Ascending aorta (tissue), 2 donors: ENCODE measurements at places on chromosomes 2 and 18.

- no peak overlapping the region for H3K4me3 ChIP-seq
- no peak overlapping the region for H3K27ac ChIP-seq
- no peaks in the 10 kb centered on the region for H3K36me3 ChIP-seq
- H3K27me3 ChIP-seq = no peaks in the 10 kb centered on the region
Observed at GRCh38 chr2:160584972-160585494, 91.4 kb upstream of the RBMS1 start.

DNA sequence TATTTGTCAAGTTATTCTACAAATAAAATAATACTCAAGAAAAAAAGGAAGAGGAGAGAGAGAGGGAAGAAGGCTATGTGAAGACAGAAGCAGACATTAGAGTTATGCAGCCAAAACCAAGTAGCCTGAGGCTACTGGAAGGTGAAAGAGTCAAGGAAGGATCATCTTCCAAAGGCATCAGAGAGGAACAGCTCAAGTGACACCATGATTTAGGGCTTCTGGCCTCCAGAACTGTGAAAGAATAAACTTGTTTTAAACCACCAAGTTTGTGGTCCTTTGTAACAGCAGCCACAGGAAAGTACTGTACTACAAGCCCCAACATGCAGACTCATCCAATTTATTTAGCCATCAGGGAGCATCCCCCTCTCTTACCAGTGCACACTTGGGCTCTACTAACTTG, 788.5 kb upstream of the LRRTM1 start:
- H3K27me3 ChIP-seq = no peaks in the 10 kb centered on the region
- DNase-seq = no peak
- H3K27ac ChIP-seq = no peak overlapping the region
- no peaks in the 10 kb centered on the region for H3K4me1 ChIP-seq

GRCh38 chr18:1015777-1016176, 111.1 kb downstream of the ADCYAP1 start:
- H3K4me1 ChIP-seq = peaks cover 43% of the 10 kb centered on the region
- no peak for DNase-seq
- no peaks in the 10 kb centered on the region for H3K27me3 ChIP-seq
- no peak overlapping the region for H3K4me3 ChIP-seq

- no peak overlapping the region for H3K27ac ChIP-seq
- no peaks in the 10 kb centered on the region for H3K27me3 ChIP-seq
- H3K4me1 ChIP-seq = no peaks in the 10 kb centered on the region
Observed at GRCh38 chr18:78913830-78914231, 65.8 kb upstream of the SALL3 start.

DNA sequence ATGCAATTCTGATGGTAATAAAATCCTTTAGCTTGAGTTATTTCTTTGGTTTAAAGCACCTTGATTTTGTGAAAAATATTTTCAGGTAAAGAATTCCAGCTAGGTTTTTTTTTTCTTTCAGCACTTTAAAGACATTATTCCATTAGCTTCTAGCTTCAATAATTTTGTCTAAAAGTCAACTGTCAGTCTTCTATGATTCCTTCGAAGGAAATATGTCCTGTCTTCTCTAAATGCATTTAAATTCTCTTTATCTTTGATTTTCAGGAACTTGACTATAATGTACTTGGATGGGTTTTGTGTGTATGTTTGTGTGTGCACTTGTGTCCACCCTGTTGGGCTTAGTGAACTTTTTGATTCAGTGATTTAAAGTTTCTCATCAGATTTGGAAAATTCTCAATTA, 4.7 kb downstream of the LONRF2 start:
- H3K27ac ChIP-seq = no peak overlapping the region
- DNase-seq = no peak
- no peaks in the 10 kb centered on the region for H3K27me3 ChIP-seq
- H3K4me1 ChIP-seq = peaks cover 4% of the 10 kb centered on the region

- no peak overlapping the region for H3K4me3 ChIP-seq
- DNase-seq = no peak
- H3K27me3 ChIP-seq = no peaks in the 10 kb centered on the region
- no peaks in the 10 kb centered on the region for H3K36me3 ChIP-seq
- no peaks in the 10 kb centered on the region for H3K4me1 ChIP-seq
Observed at GRCh38 chr2:17915099-17915498, 36.6 kb downstream of the KCNS3 start.

GRCh38 chr18:72623444-72623843, 79.3 kb upstream of the CBLN2 start:
- no peak overlapping the region for H3K4me3 ChIP-seq
- H3K4me1 ChIP-seq = no peaks in the 10 kb centered on the region
- H3K36me3 ChIP-seq = no peaks in the 10 kb centered on the region
- no peak overlapping the region for H3K27ac ChIP-seq

DNA sequence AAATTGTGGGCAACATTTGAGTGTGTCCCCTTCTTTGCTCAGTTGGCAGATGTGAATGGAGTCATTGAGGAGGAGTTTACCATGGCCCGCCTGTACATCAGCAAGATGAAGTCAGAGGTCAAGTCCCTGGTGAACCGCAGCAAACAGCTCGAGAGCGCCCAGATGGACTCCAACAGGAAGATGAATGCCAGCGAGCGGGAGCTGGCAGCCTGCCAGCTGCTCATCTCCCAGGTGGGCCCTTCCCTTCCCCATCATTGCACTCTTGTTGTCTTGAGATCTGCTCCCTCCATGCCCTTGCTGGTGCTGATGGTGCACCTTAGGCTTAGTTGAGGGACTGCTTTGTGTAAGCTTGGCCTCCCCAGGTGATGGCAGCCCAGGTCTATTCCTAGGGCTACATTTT, 47.5 kb upstream of the LYPD6B start:
- H3K4me3 ChIP-seq = no peak overlapping the region
- no peaks in the 10 kb centered on the region for H3K36me3 ChIP-seq
- no peak overlapping the region for H3K27ac ChIP-seq
- DNase-seq = no peak
- no peaks in the 10 kb centered on the region for H3K27me3 ChIP-seq

DNA sequence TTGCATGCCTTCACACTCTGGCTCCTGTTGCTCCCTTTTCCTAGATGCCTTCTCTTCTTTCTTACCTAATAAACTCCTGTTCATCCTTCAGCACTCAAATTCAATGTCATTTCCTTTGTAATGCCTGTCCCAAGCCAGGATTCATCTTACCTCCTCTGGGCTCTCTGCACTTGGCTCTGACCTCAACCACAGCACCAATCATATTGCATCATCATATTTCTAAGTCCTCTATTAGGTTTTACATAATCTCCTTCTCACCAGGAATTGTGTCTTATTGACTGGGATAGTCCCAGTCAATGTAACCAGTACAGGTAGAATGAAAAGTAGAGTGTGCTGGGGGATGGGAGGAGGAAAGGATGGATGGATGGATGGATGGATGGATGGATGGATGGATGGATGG, 187.1 kb downstream of the NRP2 start:
- no peaks in the 10 kb centered on the region for H3K4me1 ChIP-seq
- DNase-seq = no peak
- no peak overlapping the region for H3K4me3 ChIP-seq
- H3K36me3 ChIP-seq = no peaks in the 10 kb centered on the region
- H3K27me3 ChIP-seq = no peaks in the 10 kb centered on the region
- H3K27ac ChIP-seq = no peak overlapping the region

DNA sequence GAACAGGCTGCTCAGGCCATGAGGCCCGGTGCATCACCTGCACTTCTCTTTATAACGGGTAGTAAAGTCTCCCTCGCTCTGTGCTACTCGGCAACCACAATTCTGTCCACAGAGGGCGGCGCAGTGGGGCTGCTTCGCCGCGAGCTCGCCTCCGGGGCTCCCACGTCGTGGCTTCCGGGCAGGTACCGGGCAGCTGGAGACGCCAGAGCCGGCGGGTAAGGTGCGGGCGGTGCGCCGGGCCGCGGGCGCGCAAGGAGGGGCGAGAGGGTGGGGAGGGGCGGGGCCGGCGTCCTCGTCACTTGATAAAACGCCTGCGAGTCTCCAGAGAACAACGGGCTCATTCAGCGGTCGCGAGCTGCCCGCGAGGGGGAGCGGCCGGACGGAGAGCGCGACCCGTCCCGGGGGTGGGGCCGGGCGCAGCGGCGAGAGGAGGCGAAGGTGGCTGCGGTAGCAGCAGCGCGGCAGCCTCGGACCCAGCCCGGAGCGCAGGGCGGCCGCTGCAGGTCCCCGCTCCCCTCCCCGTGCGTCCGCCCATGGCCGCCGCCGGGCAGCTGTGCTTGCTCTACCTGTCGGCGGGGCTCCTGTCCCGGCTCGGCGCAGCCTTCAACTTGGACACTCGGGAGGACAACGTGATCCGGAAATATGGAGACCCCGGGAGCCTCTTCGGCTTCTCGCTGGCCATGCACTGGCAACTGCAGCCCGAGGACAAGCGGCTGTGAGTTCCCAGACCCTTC, at the start of gene ITGA6:
TSS of gene ITGA6 (plus strand) at position 331 of the 734 bp plus-strand sequence.
- no peak for DNase-seq
- H3K4me1 ChIP-seq = peaks cover 7% of the 10 kb centered on the region
- H3K27me3 ChIP-seq = no peaks in the 10 kb centered on the region
- H3K4me3 ChIP-seq = peak within 1 kb of the TSS; percentile 85
- peak within 1 kb of the TSS; percentile 32 for H3K27ac ChIP-seq

GRCh38 chr18:23453680-23454058, 582 bp downstream of the RIOK3 start:
- H3K4me3 ChIP-seq = peak overlapping the region; percentile 89
- no peak for DNase-seq
- no peaks in the 10 kb centered on the region for H3K36me3 ChIP-seq
- H3K27ac ChIP-seq = peak overlapping the region; percentile 92
- peaks cover 6% of the 10 kb centered on the region for H3K4me1 ChIP-seq

- no peak for DNase-seq
- no peaks in the 10 kb centered on the region for H3K27me3 ChIP-seq
- H3K27ac ChIP-seq = no peak overlapping the region
- no peak overlapping the region for H3K4me3 ChIP-seq
Observed at GRCh38 chr2:32402091-32402490, 45.3 kb downstream of the BIRC6 start.

GRCh38 chr2:174778085-174778981, 14.1 kb upstream of the CHRNA1 start:
- H3K27me3 ChIP-seq = no peaks in the 10 kb centered on the region
- DNase-seq = peak; percentile 76
- no peak overlapping the region for H3K4me3 ChIP-seq
- no peak overlapping the region for H3K27ac ChIP-seq
- H3K4me1 ChIP-seq = no peaks in the 10 kb centered on the region
- no peaks in the 10 kb centered on the region for H3K36me3 ChIP-seq

DNA sequence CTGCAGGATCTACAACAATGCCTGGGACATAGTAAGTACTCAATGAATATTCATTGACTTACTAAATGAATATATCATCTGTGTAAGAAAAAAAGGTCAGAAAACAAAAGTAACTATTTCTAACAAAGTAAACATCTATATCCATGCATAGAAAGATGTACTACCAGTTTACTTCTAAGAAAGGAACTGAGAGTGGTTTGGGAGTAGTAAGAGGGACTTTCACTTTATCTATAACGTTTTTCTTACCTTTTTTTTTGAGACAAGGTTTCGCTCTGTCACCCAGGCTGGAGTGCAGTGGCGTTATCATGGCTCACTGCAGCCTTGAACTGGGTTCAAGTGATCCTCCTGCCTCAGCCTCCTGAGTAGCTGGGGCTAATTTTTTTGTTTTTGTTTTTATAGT, 25.7 kb downstream of the DHX57 start:
- no peaks in the 10 kb centered on the region for H3K27me3 ChIP-seq
- H3K4me1 ChIP-seq = no peaks in the 10 kb centered on the region
- H3K4me3 ChIP-seq = no peak overlapping the region
- H3K27ac ChIP-seq = no peak overlapping the region
- no peak for DNase-seq

DNA sequence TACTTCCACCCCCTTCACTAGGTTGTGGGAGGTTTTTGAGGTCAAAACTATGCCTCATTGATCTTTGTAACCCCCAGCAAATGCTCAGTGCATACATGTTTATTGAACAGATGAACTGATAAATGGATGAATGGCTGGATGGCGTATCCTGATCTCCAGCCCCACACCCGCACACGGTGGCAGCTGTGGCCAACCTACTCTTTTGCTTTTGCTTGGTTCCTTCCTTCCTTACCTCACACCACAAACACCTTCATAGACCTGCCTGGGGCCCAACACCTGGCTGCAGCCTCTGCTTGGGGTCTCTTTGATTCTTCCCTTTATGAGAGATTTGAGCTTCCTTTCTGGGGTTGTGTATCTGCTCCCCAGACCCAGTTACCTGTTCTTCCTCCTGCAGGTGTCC, 25.9 kb downstream of the SPP2 start:
- no peaks in the 10 kb centered on the region for H3K4me1 ChIP-seq
- no peak overlapping the region for H3K27ac ChIP-seq
- H3K36me3 ChIP-seq = no peaks in the 10 kb centered on the region
- no peaks in the 10 kb centered on the region for H3K27me3 ChIP-seq
- DNase-seq = no peak
- no peak overlapping the region for H3K4me3 ChIP-seq

DNA sequence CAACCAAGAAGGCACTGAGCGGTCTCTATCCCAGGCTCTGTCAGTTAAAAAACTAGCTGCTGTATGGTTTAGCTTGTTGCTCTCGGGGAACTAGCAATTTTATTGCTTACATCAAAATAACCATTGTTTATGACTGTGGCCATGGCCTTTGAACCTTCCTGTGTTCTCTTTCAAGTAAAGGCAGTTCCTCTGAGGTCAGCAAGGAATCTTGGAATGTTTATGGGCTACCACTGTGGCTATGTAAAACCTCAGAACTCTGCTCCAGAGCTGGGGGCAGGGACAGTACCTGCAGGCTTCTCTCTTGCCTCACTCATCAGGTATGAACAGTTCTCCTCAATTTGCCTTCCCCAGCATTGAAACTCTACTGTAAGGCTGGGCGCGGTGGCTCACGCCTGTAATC, 416.0 kb upstream of the NETO1 start:
- no peaks in the 10 kb centered on the region for H3K36me3 ChIP-seq
- H3K27me3 ChIP-seq = no peaks in the 10 kb centered on the region
- no peaks in the 10 kb centered on the region for H3K4me1 ChIP-seq
- DNase-seq = no peak
- H3K27ac ChIP-seq = no peak overlapping the region
- no peak overlapping the region for H3K4me3 ChIP-seq

DNA sequence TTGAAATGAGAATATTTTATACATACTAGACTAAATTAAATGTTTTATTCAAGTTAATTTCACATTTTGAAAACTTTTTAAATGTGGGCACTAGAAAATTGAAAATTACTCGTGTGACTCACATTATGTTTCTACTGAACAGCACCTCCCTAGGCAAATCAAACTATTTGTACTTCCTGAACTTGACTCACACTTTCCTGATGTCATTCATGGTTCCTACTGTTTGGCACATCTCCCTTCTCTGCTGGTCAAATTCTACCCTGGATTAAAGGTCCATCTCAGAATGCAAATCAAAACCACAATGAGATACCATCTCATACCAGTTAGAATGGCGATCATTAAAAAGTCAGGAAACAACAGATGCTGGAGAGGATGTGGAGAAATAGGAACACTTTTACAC, 16.7 kb downstream of the LHCGR start:
- no peaks in the 10 kb centered on the region for H3K36me3 ChIP-seq
- no peaks in the 10 kb centered on the region for H3K4me1 ChIP-seq
- no peak overlapping the region for H3K27ac ChIP-seq
- H3K27me3 ChIP-seq = no peaks in the 10 kb centered on the region
- DNase-seq = no peak
- H3K4me3 ChIP-seq = no peak overlapping the region
